ENCODE measurements at places on chromosomes 6 and 20.

DNA sequence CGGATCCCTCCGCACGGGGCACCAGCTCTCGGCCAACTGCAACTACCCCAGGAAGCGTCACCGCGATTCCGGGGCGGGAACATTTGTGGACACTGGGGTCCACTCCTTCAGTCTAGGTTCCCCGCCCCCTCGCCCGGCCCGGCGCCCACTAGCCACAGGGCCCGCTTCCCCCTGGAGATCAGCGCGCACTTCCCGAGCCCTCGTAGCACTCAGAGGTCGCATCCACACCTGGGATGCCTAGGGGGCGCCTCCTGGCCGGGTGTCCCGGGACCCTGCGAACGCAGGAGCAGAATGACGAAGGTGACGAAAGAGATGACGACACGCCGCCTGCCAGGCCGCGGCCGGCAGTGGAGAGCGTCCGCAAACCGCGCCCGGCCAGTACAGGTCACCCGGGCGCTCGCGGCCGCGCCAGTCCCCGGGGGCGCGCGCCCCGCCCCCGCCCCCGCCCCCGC lies 309 bp upstream of the AIG1 start:
- DNase-seq = peak; percentile 54

GRCh38 chr6:53377793-53378192 lies 29.0 kb upstream of the ELOVL5 start:
- DNase-seq = no peak

DNA sequence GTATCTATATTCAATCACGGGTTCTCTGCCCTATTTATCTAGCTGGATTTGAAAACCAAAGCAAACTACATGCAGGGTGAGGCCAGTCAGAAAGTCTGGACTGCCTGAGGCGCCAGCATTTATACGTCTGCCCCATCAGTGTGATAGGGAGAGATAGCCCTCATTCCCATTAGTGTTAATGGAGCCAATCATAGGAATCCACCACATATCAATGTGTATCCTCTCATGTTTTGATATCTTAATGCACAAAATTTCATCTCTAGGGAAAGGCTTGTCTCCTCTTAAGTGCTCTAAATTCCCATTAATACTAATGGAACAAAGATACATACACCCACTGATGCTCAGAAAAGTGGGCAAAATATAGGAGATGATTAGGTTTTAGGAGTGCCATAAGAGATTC lies 376.2 kb downstream of the BTBD3 start:
- DNase-seq = no peak

DNA sequence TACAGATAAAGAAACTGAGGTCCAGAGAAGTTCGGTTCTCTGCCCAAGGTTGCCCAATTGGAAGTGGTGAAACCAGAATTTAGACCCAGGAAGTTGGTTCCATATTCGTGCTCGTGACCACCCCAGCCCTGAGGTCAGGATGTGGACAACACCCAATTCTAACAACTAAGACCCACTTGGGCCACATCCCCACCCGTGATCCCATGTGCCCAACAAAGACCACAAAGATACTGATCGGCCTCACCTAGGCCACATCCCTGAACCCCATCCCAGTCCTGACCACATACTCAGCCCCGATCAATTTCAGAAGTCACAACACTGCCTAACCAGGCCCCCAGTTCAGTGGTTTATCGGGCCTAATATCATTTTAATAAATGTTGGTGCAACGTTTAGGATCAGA lies 138.4 kb downstream of the PREX1 start:
- no peak for DNase-seq

DNA sequence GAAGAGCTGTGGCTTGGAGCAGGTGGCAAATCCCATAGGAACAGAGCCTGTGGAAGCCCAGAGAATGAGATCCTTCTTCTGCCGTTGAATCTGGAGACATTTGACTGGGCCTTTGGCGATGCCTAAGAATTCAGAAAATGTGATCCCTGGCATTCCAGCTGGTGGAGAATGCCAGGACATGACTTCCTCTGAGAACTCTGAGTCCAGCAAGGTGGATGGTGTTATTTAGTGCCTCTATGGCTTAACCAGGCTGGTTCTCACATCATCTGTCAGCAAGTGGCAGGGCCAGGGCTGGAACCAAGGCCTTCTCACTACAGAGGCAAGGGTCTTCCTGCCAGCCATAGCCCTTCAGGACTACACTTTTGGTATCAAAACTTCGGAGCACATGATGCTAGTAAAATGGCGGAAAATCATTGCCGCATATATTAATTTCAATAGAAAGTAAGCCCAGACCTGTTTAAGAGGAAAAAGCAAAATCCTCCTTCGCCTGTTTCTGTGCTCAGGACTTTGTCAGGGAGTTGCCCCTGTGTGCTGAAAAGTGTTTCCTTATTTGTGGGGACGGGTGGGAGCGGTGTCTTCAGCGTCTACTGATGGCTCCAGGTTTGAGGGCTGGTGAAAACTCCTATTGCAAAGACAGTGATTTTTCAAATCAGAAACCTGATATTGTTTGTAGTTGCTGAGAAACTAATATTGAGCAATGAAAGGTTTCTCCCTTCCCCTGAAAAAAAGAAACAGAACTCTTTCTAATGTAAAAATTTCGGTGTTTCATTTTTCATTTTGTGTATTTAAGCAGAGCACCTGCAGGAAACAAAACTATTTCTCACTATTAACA lies 23.9 kb downstream of the DUSP22 start:
- no peak for DNase-seq

DNA sequence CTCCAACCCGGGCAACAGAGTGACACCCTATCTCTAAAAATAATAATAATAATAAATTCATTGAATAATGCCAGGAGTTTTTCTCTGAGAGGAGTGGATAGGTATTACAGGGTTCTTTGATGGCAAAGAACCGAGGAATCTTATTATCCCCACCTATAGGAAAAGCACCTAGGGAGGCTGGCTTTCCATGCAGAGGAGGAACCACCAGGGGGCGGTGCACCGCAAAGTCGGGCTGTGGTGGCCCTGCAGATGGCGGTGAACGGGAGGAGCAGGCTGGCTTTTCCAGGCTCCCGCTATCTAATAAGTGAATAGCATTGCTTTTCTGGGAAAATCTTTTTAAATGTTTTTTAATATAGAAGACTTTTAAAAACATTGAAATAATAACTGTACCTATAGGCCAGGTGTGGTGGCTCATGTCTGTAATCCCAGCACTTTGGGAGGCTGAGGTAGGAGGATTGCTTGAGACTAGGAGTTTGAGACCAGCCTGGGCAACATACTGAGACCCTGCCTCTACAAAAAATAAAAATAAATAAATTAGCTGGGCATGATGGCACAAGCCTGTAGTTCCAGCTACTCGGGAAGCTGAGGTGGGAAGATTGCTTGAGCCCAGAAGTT lies 864.2 kb downstream of the KIF16B start:
- DNase-seq = peak; percentile 22

GRCh38 chr6:90383196-90383822 lies 86.7 kb upstream of the BACH2 start:
- no peak for DNase-seq

- no peak for DNase-seq
Observed at GRCh38 chr20:34754611-34755010, 50.5 kb downstream of the TP53INP2 start.

GRCh38 chr6:103042336-103042735 lies 1648.8 kb downstream of the GRIK2 start:
- DNase-seq = no peak

- DNase-seq = no peak
Observed at GRCh38 chr6:5506149-5506548, 244.8 kb downstream of the FARS2 start.

DNA sequence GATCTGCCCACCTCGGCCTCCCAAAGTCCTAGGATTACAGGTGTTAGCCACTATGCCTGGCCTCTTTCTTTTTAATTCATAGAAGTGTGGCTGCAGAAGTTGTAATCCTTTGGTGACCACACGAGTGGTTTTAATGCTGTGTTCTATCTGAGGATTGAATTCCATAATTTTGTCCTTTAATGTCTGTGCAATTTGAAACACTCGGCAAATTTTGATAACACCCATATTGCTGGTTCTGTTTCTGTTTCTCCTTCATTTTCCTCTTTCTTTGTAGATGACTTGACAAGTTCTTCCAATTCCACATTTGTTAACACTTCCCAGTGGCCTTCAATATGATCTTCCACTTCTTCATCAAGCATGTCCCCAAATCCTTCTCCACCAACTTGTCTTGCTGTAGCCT lies 2.8 kb upstream of the CHMP4B start:
- DNase-seq = no peak

GRCh38 chr6:108736002-108736361 lies 112.2 kb upstream of the ARMC2 start:
- DNase-seq = no peak

DNA sequence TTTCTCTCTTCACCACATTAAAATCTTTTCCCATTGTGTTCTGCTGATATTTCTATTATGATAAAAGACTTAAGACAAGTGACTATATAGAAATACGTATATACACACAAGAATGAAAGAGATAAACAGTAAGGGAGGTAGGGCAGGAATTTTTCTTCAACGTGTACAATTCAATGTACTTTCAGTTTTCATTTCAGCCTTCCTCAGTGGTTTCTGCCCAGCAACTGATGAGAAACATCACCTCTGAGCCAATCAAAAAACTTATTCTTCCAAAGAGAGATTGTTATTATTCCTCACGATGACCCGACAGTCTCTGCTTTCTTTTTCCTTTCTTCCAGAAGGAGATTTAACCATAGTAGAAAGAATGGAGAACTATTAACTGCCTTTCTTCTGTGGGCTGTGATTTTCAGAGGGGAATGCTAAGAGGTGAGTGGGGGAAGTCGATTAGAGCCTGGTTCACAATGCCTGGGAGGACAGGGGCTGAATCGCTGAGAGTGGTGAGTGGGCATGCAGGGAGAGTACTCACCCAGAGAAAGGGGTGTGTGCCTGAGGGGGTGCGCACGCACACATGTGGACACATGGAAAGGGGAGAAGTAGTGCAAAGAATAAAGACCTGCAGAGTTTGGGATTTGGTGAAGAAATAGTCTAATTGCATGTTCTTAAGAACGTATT lies at the start of gene BTN3A1:
Gene BTN3A1 (plus strand): TSS at position 289 of the 672 bp plus-strand sequence. CDS start 3,289 bp downstream, outside the sequence.
- no peak for DNase-seq

DNA sequence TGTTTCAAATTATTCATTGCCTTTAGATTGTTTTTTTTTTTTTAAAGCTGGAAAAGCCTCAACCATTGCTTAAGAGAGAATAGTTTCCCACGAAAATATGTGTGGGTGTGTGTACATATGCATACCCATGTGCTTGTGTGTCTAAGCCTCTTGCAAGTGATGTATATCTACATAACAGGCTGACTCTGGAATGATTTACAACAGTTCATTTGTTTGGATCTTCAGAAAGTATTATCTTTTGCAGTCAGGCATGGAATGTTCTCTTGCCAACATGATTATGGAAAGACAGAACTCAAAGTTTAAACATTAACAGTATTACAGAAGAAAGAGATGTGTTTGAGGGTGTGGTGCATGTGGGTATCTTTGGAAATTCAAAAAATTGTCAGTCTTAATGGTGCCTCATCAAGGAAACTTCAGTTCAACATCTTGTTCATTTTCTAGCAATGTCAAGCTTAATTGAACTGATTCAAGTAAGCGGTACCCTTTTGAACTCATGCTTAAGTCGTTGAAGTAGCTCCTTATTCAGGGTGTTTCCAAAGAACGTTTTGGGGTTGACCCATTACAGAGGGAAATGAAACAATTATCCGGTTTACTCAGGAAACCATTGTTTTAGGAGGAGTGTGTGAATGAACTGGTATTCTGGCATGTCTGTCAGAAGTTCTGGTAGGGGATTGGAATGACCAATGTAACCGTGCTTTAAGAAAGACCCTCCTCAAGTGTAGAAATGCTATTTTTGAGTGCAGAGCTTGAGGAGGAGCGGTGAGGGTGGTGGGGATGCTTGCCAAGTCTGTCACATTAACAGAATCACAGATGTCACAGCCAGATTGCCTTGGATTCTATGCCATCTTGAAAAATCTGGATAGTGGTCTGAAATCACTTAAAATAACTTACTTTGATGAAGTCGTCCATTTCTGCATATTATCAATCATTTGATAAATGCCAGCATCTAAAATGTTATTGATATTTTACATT lies 60.3 kb downstream of the ADGRG6 start:
- DNase-seq = no peak

DNA sequence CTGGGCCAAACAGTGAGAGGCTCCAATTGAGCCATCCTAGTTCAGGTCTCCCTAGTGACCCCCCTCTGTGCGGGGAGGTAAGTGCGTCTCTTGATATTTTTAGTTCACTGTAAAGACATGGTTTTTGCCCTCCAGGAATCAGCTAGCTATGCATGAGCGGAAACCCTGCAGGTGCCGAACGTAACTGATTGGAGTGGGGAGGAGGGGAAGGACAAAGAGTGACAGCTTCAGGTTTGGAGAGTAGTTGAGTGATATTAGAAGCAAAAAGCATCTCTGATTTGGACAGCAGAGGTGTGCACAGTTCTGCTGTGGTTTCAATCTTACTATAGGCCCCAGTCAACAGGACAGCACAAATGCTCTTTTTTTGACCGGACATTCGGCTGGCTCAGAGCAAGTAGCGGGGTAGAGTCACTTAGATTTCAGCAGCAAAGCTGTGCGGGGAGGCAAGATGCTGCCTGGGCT lies 31.8 kb downstream of the TBC1D7 start:
- DNase-seq = no peak

DNA sequence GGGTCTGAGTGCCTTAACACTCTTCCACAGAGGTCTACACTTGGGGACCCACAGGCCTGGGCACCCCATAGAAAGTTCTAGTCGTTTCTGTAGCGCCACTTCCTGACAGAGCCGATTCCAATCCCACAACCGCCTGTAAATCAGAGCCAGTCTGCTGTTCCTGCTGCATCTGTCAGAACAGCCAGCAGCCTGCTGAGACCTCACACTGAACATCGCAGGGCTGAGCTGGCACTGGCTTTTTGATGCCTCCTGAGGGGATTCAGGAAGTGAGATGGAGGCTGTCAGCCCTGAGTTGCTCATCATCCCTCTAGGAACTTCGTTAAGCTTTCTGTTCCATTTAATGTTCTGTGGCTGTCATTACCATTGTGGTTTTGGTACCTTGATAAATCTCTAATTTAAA lies 48.9 kb downstream of the DCBLD1 start:
- DNase-seq = no peak

- DNase-seq = no peak
Observed at GRCh38 chr6:126312013-126312665, 27.8 kb upstream of the CENPW start.

GRCh38 chr20:5786930-5787795 lies 37.0 kb downstream of the SHLD1 start:
- no peak for DNase-seq

- DNase-seq = no peak
Observed at GRCh38 chr6:158938220-158938619, 61.8 kb downstream of the RSPH3 start.

DNA sequence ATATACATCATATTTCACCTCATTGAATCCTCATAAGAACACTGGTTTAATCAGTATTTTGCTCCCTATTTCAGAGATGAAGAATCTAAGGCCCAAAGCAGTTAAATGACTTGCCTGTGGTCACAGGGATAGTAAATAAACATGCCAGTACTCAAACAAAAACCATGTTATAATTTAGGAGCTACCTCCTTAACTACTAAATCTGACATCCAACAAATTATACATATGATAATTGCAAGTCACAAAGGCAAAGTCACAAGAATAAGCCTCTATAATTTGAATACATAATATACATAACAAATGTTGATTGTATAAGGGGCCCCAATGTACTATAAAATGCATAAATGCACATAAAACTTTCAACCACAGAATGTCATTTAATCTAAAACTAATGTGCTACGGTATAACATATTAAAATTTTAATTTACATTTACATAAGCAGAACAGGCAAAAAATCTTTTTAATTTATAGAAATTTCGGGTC lies 157.4 kb upstream of the SLC22A16 start:
- DNase-seq = no peak

- no peak for DNase-seq
Observed at GRCh38 chr20:36493801-36494114, 47.6 kb upstream of the MYL9 start.

- no peak for DNase-seq
Observed at GRCh38 chr6:105676857-105677256, 274.0 kb upstream of the PREP start.

GRCh38 chr6:169799474-169799926 lies 48.1 kb downstream of the ERMARD start:
- no peak for DNase-seq
